ENCODE measurements at places on chromosomes 2 and 18.

- no peak for DNase-seq
Observed at GRCh38 chr2:70919672-70920366, 15.9 kb upstream of the ATP6V1B1 start.

DNA sequence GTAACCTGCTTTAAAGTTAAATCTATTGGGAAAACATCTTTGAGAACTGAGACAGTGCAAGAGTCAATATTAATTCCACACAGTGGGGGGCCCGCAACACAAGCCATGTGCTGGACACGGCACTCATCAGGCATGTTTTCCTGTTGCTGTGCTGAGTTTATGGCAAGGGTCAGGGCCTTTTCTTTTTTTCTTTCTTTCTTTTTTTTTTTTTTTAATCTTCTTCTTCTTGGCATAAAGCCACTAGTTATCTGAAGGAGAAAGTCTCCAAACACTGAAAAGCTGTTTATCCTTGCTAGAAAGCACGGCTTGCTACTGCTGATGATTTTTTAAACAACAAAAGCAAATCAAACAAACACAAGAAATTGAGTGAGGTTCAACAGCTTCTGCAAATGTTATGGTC, 252.1 kb downstream of the ZNF521 start:
- DNase-seq = no peak

GRCh38 chr2:170292415-170292814, 114.5 kb downstream of the MYO3B start:
- DNase-seq = no peak

DNA sequence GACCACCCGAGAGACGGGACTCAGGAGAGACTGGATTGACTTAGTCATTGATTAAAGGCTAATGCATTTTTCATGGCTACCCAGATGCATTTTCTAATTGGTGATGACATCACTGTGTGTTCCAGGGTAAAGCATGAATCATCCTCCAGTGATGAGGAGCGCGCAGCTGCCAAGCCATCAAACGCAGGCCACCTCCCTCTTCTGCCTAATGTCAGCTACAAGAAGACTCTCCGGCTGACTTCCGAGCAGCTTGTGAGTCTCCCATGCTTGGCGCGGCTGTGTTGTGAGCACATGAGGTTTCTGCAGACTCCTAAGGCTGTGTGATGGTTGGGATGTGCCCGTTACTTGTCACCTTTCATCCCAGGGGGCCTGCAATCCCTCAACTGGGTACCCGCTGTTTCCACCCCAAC, 56.4 kb downstream of the LPIN1 start:
- no peak for DNase-seq

GRCh38 chr2:44055229-44055628, 59.4 kb upstream of the LRPPRC start:
- no peak for DNase-seq

- DNase-seq = no peak
Observed at GRCh38 chr18:24662412-24662821, 202.0 kb downstream of the HRH4 start.

All from NCI-H2107 (cell line).